ENCODE measurements at places on chromosomes 2 and 18.

DNA sequence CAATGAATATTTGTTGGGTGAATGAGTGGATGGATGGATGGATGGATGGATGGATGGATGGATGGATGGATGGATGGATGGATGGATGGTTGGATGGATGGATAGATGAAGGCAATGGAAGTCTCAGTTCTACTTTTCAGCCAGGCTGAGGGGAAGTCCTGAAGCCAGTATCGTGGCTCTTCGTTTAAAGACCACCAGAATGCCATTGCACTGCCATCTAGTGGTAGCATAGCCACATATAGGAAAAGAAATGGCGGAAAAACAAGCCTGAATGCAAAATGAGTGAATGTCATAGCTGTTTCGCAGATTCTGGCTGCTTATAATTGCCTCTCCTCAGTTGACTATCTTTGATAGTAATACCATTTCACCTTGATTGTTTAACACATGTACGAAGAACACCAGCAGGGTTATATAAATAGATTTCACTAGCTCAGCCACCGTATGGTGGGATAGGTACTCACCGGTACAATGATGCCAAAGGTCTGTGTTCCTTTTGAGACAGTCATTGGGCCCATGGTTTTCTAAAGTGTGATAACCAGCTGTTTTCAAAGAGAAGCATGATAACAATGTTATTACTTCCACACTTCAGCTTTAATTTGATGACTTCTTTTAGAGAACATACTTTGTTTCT lies 62.3 kb upstream of the GREB1L start:
- DNase-seq: peak; percentile 35

DNA sequence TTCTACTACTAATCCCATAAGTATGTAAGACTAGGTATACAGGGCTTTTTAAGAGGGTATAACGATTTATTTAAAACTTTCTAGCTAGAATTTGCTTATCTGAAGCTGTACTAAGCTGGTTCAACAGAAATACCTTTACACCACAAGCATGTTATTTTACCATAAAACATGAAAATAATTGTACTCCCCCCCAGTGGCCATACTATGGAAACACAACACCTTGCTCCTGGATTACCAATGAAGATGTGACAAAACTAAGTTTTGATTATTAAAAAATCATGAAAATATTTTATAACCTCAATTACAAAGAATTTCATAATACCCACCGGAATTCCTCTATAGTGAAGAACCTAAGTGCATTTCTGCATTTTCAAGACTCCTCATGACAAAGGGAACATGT lies 27.3 kb downstream of the LPIN2 start:
- no peak for DNase-seq

- DNase-seq: no peak
These were observed 257.2 kb downstream of the SRBD1 start for GRCh38 chr2:45353879-45354278.

GRCh38 chr2:33645861-33646260 lies 46.8 kb upstream of the FAM98A start:
- no peak for DNase-seq

- DNase-seq: no peak
These were observed 15.4 kb downstream of the ARHGAP28 start for GRCh38 chr18:6744816-6745455.

DNA sequence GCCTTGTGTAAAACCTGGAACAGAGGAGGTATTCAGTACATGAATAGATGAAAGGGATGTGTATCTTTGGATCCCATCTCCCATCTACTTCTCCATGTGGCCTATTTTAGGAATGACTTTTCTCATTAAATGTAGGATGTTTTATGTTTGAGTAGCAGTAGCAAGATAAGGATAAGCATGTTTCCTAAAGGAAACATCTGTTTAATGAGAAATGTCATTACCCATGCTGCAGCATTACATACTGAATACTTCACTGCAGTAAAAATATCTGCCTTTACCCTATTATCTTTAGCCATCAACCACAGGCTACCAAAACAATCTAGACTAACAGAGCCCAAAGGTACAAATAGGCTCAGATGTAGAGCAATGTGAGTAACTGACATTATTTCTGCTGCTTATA lies 419.2 kb upstream of the CYRIA start:
- DNase-seq: no peak

- no peak for DNase-seq
These were observed 152.9 kb upstream of the PGAP1 start for GRCh38 chr2:197079414-197079813.

GRCh38 chr18:55324166-55324565 lies 263.8 kb downstream of the TCF4 start:
- DNase-seq: no peak

- DNase-seq: no peak
These were observed 19.6 kb downstream of the RSAD2 start for GRCh38 chr2:6896930-6897759.

- no peak for DNase-seq
These were observed 154.8 kb downstream of the ZNF236 start for GRCh38 chr18:76977108-76977621.

Data from SW 1271 (cell line).